ENCODE measurements at places on chromosomes 2 and 18.
A peak's percentile ranks its signal among the peaks of the same experiment; 100 is the strongest.

GRCh38 chr2:240128608-240129145 is 7.4 kb downstream of the COPS9 start:
- no peak for DNase-seq

DNA sequence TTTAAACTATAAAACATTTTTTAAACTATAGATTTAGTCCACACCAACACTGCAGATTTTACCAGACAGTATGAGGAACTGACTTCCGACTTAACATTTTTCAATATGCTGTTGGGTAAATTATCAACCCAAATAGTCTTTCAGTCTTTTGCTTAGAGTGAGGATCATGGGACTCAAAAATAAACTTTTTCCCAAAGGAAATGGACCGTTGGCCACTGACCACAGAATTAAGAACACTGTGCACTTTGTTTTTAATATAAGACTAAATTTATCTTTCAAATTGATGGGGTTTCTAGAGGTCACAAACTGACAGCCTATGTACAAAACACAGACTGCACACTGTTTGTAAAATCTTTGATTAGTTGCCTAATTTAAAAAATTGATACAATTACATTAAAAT is 44.9 kb downstream of the FIGN start:
- DNase-seq = no peak

DNA sequence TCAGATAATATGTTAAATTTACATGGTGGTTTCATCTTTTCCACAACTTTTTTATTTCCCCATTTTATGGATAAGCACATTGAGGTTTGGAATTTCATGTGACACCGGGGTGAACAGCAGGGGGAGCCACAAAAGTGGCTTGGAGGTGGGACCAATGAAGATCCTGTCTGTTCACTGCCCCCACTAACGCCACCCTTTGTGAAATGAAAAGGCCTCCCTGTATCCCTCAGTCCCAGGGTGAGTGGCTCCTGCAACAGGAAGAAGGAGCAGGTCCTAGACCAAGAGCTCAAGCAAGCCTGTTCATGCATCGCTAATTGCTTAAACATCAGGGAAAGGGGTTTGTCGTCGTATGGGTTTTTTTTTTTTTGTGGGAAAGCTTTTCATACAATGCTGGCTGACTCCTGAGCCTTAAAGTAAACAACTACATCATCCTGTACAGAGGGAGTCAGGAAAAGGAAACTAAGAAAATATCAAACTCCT is 267.8 kb upstream of the EPAS1 start:
- DNase-seq = peak; percentile 56

DNA sequence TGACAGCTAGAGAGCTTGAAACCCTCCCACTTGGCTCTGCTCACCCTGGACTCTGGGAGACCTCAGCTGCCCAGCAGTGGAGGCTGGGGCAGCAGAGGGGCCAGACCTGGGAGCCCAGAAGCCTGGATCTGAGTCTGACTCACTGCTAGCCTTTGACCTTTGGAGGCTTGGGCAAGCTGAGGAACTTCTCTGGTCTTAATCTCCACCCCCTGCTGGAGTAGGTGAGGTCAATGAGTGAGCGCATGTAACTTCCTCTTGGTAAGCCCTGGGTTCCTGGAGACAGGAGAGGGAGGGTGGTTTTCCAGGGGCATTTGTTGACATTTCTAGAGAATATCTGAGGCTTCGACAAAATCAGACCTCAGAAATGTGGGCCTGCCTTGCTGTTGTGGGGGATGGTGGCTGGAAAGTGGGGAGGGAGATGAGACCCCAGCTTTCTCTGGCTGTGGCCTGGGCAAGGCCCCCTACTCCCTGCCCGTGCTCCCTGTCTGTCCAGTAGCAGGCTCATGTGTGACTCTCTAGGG is 73.0 kb upstream of the YWHAQ start:
- peak; percentile 85 for DNase-seq

GRCh38 chr18:40109252-40110049 is 1845.6 kb upstream of the PIK3C3 start:
- no peak for DNase-seq

DNA sequence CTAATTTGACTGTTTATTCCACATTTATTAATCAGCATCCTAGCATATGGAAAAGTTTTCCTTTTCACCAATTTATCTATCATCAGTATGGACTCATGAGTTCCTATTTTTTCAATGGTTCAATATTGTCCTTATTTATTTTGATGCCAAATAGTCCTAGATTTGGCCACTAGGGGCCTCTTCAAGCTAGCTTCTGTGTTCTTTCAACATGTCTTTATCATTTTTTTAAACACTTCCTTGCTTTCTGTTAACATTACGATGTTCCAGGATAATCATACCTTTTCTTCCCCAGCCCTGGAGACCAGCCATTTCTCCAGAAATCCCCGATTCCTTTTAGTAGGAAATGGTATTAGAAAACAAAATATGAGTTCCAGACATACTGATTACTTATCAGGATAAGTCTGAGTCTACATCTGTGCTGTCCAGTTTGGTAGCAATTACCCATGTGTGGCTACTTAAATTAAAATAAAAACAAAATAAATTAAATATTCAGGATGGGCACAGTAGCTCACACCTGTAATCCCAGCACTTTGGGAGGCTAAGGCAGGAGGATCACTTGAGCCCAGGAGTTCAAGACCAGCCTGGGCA is 70.6 kb downstream of the RPE start:
- DNase-seq = peak; percentile 62
